ENCODE measurements at places on chromosomes 3 and 15.

DNA sequence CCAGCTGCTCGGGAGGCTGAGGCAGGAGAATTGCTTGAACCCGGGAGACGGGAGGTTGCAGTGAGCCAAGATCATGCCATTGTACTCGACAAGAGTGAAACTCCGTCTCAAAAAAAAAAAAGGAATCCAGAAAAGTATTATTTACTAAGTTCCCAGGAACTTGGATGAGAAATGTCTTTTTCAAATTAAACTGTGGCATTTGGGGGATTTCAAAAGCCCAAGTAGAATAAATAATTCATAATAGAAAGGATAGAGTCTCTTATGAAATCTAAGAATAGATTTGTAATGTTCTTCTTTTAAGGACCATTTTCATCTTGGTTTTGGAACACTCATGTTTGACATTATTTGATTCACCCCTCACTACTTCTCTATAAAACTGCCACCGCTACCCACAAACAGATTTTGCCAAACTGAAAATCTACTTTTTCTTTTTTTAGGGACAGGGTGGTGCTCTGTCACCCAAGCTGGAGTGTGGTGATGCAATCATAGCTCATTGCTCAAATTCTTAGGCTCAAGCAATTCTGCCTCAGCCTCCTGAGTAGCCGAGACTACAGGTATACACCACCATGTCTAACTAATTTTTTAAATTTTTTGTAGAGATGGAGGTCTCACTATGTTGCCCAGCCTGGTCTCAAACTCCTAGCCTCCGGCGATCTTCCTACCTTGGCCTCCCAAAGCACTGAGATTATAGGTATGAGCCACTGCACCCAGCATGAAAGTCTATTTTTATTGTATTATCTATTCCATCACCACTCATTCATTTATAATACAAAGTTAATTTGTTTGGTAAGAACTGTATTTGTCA is 99.3 kb downstream of the SENP2 start:
- no peak for DNase-seq

- no peak for DNase-seq
Measured at GRCh38 chr15:88493844-88494243, 26.3 kb downstream of the MRPS11 start.

DNA sequence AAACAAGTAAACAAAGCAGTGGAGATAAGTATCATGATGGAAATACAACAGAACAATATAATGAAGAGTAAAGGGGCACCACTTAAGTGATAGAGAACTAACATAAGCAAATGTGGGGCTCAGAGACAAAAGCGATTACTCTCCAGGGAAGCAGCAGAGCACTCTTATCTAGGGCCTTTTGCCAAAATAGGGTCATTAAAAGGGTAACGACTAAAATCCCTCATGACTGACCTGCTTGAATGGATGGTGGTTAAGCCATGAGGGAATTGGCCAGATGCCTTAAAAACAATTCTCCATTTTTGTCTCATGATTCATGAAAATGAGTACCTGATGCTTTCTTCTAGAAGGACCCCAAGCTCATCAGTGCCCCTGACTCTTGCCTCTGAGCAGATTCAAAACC is 3.2 kb upstream of the SLC7A14 start:
- DNase-seq, result no peak

GRCh38 chr15:91956026-91956723 is 102.7 kb downstream of the SLCO3A1 start:
- no peak for DNase-seq

DNA sequence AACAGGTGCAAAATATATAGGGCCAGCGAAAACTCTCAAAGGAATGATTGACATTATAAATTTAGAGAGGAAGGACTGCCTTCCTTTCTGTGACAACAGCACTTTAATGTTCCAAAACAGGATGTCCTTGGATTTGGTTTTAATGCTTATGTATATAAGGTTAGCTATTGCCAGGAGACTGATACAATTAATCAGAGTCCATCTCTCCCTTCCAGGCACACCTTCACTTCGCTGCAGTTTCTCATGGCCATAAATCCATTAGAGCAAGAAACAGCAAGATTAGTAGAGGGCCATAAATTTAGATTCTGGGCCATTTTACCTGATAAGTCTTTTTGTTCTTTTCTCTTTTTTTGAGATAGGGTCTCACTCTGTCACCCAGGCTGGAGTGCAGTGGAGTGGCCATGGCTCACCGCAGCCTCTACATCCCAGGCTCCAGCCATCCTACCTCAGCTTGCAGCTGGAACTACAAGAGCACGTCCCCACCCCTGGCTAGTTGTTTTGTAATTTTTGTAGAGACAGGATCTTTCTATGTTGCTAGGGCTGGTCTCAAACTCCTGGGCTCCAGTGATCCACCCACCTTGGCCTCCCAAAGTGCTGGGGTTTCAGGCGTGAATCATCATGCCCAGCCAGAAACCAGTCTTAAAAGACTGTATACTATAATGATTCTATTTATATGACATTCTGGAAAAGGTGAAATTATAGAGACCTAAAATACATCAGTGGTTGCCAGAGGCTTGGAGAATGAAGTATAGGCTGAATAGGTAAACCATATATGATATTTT is 15.7 kb upstream of the TFRC start:
- DNase-seq, result no peak

- DNase-seq, result peak; percentile 5
Measured at GRCh38 chr15:77808075-77808474, 175.4 kb upstream of the LINGO1 start.

GRCh38 chr15:84570164-84570735 is 30.6 kb upstream of the ZSCAN2 start:
- peak; percentile 20 for DNase-seq

- DNase-seq, result peak; percentile 15
Measured at GRCh38 chr3:119329551-119329950, 35.4 kb downstream of the ARHGAP31 start.

GRCh38 chr3:105828703-105829102 is 40.1 kb downstream of the CBLB start:
- DNase-seq, result no peak

GRCh38 chr3:116112696-116113095 is 332.6 kb downstream of the LSAMP start:
- no peak for DNase-seq

GRCh38 chr3:58188921-58189451 is 21.8 kb downstream of the DNASE1L3 start:
- DNase-seq, result no peak

GRCh38 chr3:148226246-148226645 is 471.5 kb upstream of the AGTR1 start:
- DNase-seq, result no peak

DNA sequence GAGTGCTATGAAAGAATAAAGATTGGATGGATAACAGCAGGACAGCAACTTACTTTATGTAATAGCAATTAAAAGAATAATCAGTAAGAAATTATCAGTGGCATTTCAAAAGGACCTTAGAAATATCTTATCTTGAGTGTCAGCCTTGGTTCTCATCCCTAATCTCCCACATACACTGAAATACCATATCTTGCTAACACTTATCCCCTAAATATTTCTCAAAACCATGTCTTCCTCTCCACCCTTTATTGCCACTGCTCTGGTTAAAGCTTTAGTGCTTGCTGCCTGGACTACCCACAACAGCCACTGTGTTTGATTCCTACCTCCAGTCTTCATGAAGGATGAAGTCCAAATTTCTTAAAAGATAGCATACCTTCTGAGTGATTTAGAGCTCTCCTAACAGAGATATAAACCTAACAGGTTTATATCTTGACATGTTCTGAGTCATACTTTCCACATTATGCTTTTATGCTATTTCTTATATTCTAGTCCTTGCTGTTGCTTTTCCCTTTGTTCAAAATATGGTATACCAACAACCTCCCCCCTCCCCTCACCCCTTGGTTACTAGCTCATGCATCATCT is 202.8 kb downstream of the RSRC1 start:
- DNase-seq, result no peak

GRCh38 chr3:180563406-180563805 is 38.6 kb upstream of the TTC14 start:
- no peak for DNase-seq

GRCh38 chr3:119349354-119350041 is 55.3 kb downstream of the ARHGAP31 start:
- no peak for DNase-seq

- no peak for DNase-seq
Measured at GRCh38 chr15:33278816-33279612, 31.8 kb upstream of the RYR3 start.

DNA sequence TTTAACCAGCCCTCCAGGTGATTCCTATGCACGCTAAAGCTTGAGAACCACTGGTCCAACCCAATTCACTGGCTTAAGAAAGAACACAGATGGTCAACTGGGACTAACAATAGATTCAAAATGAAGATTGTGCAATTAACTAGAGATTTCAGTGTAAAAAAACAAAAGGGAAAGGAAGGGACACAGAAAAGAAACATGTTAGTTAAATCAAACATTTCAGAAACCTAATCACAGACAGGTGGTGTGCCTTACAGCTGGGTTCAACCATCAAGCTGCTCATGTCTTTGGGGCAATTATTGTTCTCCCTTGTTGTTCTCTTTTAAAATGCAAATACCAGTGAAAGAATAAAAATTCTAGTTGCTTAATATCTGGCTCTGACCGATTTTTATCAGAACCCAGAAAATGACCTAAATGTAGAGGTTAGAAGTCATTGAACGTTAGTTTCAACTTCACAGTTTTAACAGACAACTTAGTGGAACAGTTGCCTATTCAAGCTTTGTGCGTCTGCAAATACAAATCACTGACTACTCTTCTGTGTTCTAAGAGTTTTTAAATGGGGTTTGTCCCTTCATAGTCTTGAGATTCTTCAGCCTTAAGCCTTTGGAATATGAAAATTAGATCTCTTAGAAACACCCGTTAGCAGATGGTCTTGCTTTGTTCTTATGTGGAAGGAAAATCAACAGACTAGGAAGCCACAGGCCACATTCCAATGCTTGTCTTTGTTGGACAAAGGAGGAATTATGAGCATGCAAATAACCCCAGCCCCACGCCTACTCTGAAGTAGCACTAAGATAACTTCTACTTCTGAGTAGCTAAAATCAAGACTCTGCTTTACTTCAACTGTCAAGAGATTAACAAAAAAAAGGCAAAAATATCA is 223.4 kb downstream of the ATP8B4 start:
- no peak for DNase-seq

DNA sequence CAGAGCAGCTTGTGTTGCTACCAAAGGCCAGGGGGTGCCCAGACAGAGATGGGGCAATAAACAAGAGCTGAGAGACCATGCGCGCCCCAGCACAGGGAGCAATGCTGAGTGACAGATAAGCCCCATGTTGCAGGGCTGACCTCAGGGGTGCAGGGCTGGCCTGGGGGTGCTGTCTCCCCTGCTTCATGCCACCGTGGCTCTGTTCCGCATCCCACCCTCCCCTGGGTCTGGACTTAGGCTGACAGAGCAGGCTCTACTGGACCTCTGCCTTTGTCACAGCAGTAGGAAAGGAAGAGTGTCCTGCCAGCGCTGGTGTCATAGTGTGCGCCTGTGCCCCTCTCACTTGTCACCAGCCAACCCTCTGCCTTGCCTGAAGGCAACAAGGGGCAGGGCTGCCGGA is 67.4 kb upstream of the IQSEC1 start:
- DNase-seq, result no peak

GRCh38 chr15:81189583-81190283 is 6.9 kb upstream of the IL16 start:
- DNase-seq, result no peak

DNA sequence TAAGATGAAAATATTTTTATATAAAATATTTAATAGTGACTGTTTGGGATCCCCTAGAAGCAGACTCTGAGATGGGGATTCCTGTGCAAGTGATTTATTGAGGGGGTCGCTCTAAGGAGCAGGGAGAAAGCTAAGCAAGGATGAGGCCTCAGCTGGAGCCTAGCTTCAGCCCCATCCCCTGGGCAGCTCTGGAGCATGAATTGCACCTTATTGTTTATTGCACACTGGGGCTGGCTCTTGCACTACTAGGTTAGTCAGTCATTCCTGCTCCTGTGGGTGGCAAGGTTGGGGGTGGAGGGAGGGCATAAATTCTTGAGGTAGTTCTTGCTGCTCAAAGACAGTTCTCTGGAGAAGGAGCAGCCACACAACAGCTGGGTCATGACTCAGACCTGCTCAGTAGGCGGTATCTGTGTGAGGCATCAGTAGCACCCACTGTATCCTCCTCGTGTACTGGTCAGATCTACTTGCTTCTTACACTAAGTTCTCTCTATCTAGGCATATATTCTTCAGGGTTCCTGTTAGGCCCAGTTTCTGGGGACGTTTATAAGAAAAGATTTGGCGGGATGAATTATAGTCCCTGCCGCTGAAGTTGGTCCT is 27.2 kb upstream of the TNFSF10 start:
- DNase-seq, result no peak

GRCh38 chr3:186624598-186624997 is 11.7 kb downstream of the AHSG start:
- no peak for DNase-seq

DNA sequence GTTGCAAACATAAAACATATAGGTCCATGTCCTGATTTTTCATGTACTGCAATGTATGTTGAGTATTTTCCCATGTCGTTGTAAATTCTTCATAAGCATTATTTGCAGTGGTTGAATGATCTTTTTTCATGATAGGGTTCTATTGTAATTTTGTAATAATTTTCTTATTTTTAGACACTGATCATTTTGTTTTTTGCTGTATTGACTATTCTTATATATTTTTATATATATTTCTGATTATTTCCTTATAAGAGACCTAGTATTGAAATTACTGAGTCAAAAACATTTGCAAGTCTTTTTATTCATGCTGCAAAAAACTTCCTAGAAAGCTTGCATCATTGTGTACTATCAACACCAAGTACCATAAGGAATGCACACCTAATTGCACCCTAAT is 31.2 kb upstream of the ZNF774 start:
- no peak for DNase-seq

- DNase-seq, result no peak
Measured at GRCh38 chr3:13258986-13259514, 161.1 kb downstream of the NUP210 start.

DNA sequence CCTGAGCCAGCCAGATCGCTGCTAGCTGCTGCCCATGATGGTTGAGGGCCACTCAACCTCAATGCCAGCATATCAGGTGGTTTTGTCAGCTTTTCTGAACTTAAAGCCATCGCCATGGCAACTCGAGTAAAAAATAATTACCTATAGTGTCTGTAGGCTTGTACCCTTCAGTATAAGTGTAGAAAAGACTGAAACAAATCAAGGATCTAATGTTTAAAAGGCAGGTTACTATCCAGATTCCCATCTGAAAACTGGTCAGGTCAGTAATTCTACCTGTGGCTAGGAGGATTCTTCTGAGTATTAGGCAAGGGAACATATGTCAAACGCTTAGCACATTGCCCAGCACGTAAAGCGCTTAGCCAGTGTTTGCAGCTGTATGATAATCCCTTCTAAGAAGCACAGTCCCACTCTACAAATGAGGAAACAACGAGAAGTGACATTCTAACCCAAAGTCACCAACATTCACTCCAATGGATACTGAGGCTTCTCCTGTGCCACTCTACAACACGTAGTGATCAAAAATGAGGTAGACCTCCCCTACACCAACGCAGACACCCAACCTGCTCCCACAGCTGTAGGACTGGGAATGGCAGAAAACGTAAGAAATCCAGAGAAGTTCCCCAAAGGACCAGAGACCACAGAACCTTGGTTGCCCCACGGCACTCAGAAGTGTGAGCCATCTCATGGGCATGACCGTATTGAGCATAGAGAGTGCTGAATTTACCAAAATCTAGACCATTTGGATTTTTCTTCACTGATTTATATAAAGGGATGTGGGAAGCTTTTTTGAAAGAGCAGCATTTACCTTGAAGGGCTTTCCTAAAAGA is 55.3 kb downstream of the SLTM start:
- no peak for DNase-seq

Data from hypothalamus (tissue), 51 donors.